ENCODE measurements at places on chromosomes 11 and 22.

DNA sequence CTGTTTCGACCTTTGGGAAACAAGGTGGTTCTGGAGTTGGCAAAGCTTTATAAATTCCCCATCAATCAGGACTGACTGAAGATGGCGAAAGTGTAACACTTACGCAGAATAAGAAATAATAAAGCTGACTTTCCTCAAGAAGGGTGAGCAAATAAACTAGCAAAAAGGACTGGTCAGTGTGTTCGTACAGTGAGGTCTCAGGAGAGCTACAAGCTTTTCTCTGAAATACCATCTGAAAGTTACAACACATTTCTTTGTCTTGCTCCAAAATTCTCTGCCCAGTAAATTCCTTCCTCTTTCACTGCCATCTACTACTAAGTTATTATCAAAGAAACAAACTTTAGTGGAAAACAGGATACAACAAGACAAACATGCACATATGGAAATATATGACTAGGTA, 13.4 kb downstream of the PITPNB start:
- no peak for DNase-seq

- DNase-seq: no peak
These were observed 1.8 kb upstream of the PPP1R14B start for GRCh38 chr11:64248578-64248977.

DNA sequence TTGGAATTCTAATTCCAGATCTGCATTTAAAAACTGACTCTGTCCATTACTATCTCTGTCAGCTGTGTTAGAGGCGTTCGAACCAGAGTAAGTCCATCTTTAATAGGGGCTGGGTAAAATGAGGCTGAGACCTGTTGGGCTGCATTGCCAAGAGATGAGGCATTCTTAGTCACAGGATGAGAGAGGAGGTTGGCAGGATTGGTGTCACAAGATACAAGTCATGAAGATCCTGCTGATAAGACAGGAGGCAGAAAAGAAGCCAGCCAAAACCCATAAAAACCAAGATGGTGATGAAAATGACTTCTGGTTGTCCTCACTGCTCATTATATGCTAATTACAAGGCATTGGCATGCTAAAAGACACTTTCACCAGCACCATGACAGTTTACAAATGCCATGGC, 356.3 kb upstream of the ISX start:
- DNase-seq: no peak

- no peak for DNase-seq
These were observed 4.4 kb downstream of the NCAM1 start for GRCh38 chr11:112965656-112966055.

GRCh38 chr22:24601217-24602104, 1.5 kb upstream of the GGT1 start:
- DNase-seq: no peak

GRCh38 chr11:124899383-124900145, 1.9 kb upstream of the ROBO4 start:
- no peak for DNase-seq

GRCh38 chr11:114955923-114956322, 277.6 kb downstream of the NXPE2 start:
- DNase-seq: no peak

GRCh38 chr11:26245046-26245445, 86.9 kb upstream of the ANO3 start:
- no peak for DNase-seq

GRCh38 chr11:94199136-94200130, 70.8 kb downstream of the PANX1 start:
- no peak for DNase-seq

DNA sequence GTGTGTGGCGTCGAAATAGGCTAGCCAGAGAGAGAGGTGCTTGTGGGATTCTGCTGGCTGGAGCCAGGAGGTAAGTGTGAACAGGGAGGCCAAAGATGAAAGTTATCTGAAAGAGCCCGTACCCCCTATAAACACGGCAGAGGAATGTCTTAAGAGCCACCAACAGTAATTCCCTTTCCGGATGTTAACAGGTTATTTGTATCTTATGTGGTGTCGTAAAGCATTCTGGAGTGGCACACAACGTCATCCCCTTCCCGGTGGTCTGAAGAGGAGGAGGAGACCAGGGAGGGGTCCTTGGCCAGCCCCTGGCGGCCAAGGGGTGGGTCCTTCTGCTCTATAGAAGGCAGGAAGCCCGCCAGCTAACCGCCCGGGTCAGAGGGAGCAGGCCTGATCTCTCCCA, 39.5 kb downstream of the MACROD1 start:
- no peak for DNase-seq

- no peak for DNase-seq
These were observed 31.1 kb upstream of the LYVE1 start for GRCh38 chr11:10599388-10600175.

DNA sequence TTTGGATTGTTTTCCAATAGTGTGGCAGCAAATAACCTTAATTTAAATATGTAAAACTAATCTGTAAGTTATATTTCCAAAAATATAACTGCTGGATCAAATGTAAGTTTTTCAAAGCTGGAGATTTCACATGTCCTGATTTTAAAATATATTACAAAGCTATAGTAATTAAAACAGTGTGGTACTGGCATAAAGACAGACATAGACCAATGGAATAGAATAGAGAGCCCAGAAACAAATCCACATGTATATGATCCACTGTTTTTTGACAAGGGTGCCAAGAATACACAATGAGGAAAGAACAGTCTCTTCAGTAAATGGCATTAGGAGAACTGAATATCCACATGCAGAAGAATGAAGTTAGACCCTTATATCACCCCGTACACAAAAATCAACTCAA, 4.0 kb downstream of the OR4X2 start:
- no peak for DNase-seq

DNA sequence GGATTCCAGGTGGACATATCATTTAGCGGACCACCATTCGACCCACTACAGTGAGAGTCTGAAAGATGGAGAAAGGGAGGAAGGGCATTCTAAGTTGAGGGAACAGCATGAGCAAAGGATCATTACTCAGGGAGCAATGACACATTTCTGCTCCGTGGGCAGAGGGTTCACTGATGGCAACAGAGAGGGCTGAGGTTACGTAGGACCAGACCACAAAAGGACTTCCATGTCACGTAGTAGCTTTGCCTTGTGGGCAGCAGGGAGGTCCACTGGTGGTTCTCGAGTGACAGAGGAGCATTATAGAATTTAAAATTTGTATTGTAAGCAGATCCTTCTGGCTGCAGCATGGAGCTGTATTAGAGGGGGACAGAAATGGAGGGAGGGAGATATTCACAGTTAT, 109.7 kb upstream of the NAV2 start:
- DNase-seq: no peak

DNA sequence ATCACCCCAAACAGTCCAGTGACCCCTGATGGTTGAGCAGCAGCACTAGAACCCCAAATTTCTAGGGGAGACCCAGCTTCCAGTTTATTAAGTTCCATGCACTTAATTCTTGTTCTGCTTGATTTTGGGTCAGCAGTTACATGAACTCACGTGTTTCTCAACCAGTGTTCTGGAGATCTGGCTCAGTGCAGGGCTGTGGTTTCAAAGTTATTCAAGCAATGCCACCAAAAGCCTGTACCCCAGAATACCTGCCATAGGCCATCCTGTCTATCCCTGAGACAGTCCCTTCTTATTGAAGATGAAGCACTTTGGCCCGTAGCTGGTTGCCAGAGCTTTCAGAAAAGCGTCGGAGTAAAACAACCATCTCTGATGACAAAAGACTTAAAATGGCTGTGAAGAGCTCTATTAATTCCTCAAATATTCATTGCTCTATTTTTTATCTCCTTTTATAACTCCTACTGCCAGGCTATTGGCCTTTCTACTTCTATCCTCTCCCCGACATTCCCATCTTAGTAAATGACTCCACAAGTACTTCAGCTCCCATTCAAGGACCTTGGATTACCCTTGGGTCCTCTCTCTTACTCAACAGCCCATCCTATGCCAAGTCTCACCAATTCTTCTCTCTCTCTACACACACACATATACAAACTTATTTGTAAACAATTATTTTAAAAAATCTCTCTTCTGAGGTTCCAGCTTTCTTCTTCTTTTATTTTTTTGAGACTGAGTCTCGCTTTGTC, 18.0 kb upstream of the VPREB1 start:
- no peak for DNase-seq

DNA sequence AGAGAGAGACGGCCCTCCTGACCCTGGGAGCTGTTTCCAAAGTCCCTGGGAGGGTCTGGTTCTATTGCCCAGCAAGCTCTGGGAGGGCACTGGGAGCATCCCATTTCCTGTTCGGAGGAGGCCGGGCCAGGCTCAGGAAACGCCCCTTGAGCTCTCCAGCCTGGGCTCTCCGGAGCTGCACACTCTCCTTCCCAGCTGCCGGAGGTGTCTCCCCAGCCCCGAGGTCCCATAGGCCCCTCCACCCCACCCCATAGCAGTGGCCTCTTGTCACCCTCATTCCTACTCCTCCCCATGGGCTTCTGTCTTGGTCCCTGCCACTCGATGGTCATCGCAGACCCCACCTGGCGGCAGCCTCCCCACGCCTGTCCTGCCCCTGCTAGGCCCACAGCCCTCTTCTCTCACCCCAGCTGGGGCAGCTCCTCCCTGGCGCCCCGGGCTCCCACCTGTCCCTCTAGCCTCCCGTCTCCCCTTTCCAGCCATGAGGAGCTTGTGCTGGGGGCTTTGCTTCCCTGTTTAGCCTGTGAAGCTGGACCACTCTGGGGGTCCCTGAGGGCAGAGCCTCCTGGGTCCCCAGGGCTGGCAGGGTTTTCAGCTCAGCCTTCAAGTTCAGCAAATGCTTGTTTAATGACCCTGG, 2.8 kb downstream of the TSPAN32 start:
- no peak for DNase-seq

DNA sequence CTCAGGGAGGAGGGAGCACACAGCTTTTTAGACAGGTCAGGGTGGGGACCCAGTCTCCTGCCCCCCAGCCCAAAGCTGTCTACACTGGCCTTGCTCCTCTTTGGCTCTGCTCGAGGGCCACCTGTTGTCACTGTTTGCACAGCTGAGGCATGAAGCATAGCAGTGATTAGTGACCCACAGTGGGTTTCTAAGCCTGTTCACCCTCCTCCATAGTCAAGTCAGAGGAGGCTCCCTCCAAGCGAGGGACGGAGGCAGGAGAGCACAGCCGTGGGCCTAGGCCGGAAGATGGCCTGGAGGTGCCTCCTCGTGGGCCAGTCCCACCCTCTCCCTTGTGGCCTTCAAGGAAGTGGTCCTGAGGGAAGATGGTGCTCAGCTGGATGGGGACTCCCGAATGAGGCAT, 241.1 kb downstream of the GRIK4 start:
- no peak for DNase-seq

GRCh38 chr11:30521297-30522071, 64.7 kb downstream of the MPPED2 start:
- DNase-seq: no peak

DNA sequence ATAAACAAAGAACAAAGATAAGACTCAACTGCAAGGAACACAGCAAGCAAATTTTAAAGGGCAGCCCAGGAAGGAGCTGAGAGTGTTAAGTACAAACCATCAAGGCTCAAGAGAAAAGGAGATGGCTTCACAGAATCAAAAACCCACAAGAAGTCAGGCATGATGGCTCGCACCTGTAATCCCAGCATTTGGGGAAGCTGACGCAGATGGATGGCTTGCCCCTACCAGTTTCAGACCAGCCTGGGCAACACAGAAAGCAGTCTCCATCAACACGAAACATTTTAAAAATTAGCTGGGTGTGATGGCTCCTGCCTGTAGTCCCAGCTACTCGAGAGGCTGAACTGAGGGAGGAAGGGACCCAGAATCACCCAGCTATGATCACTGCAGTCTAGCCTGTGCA, 32.6 kb downstream of the MAPK1 start:
- DNase-seq: no peak

- no peak for DNase-seq
These were observed 7.8 kb downstream of the UNC93B1 start for GRCh38 chr11:67996051-67996450.

GRCh38 chr11:3944198-3944597, 88.7 kb downstream of the STIM1 start:
- DNase-seq: no peak

DNA sequence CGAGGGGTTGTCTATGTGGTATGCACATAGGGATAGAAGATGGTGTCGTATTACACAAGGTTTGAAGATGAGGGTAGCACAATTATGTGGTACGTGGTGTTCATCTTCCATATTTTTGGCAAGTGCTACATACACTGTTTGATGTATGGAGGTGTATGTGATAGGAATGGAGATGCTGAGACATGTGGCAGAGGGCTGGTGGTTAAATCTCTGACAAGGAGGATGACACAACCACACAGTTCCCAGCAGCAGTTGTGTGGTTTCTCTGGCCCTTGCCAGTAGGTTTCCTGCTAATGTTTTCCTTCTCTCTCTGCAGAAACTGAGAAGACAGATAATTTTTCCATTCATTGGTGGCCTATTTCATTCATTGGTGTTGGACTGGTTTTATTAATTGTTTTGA, 17.0 kb downstream of the NCR3LG1 start:
- DNase-seq: no peak

- peak; percentile 44 for DNase-seq
These were observed 21.5 kb downstream of the MYH9 start for GRCh38 chr22:36366291-36366708.

GRCh38 chr11:119295178-119295577, 21.8 kb downstream of the MCAM start:
- DNase-seq: no peak

GRCh38 chr22:25062386-25063085, 110.0 kb downstream of the KIAA1671 start:
- DNase-seq: peak; percentile 68

DNA sequence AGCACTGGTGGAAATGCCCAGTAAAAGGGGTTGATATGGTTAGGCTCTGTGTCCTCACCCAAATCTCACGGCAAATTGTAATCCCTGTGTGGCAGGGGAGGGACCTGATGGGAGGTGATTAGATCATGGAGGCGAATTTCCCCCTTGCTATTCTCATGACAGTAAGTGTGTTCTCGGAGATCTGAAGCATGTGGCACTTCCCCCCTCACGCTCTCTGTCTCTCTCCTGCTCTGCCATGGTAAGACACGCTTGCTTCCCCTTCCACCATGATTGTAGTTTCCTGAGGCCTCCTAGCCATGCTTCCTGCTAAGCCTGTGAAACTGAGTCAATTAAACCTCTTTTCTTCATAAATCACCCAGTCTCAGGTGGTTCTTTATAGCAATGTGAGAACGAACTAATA, 37.4 kb downstream of the PACSIN2 start:
- no peak for DNase-seq

DNA sequence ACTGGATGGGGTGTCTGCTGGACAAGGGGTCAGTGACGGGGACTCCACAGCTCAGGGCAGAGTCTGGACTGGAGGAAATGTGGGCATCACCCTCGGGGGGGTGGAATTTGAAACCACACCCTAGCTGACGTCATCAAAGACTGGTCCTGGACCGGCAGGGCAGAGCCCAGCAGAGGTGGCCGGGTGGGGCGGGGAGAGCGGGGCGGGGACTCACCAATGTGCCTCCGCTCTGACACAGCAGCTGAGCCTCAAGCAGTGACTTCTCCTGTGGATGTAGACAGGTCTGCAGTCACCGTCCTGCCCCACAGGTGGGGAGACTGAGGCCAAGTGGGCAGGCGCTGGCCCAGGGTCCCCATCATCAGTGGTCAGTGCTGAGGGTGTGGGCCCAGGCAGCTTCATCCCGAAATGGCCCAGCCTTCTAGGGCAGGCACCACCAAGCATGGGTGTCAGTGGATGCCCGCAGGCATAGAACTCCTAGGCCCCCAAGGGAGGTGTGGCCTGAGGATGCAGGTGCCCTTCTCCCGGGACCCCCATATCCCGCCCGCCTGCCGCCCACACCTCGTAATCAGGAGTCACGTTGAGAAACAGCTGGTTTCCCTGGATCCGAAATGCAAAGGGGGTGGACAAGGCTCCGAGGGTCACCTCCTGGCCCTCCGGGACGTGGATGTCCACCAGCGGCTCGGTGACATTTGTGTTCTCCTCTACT, 603 bp downstream of the CDHR5 start:
- no peak for DNase-seq

All from stimulated activated naive CD4-positive, alpha-beta T cell (primary cell).